ENCODE measurements at places on chromosomes 1 and 21.

DNA sequence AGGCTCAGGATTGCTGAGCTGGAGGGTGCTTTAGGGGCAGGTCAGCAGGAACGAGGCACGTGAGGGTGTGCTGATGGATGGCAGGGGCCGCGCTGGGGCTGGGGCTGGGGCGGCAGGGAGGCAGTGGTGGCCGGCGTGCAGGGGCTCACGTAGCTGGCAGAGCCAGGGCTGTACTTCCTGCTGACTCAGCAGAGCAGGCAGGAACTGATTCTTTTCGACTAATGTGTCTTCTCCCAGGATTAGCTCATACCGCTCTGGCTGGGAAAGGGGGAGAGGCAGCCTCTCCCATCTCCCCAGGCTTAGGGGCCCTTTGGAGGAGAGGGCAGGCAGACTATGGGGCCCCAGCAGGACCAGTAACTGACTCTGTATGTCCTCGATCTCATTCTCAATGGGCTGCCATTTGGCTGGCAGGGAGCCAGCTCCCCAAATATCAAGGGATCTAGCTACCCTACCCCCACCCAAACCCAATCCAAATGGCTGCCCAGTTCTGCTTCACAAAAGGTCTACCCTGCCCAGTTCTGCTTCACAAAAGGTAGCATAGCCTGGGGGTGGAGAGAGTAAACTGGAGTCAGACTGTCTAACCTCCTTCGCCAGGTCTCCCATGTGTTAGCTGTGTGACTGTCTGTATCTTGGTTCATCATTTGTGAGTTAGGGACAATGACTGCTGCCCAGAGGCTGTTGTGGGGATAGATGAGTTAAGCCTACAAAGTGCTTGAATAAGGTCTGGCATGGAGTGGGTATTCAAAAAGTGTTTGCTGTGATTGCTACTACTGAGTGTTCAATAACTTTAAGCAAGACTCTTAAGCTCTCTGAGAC lies 100.1 kb upstream of the SLC2A1 start:
- no peak for DNase-seq

- no peak for DNase-seq
These were observed 4.3 kb downstream of the NTMT2 start for GRCh38 chr1:170150016-170150415.

DNA sequence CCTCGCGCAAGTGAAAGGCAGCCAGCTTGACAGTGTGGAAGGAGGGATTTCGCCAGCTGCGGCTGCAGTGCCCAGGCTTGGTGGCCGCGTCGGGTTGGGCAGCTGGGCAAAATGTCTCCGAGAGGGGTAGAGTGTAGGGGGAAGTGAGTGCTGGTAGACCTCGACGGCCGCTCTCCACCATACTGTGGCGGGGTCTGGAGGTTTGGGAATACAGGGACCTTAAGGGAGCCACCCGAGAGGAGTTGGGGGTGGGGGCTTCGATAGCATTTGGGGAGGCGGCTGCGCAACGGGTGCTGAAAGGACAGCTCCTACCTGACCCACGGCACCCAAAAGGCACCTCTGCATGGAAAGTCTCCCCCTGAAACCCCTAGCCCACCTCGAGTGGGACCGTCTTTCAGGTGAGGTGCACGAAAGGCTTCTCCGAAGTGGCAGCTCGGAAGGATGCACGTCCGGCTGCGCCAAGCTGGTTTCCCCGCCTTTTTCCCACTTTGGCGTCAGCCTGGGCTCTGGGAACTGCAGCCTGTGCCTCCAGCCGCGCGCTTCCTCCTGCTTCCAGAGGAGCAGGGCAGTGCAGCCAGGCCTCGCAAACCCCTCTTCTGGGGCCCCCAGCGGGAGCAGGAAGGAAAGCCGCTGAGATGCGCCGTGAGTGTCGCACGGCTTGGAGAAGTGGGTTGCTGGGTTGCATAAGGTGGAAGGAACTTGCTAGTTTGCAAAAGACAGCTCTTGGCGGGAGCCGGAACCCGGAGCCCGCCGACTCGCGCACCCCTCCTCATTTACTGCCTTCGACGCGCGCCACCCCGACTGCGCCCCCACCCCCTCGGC lies 531 bp upstream of the HMGN2 start:
- DNase-seq = peak; percentile 95

DNA sequence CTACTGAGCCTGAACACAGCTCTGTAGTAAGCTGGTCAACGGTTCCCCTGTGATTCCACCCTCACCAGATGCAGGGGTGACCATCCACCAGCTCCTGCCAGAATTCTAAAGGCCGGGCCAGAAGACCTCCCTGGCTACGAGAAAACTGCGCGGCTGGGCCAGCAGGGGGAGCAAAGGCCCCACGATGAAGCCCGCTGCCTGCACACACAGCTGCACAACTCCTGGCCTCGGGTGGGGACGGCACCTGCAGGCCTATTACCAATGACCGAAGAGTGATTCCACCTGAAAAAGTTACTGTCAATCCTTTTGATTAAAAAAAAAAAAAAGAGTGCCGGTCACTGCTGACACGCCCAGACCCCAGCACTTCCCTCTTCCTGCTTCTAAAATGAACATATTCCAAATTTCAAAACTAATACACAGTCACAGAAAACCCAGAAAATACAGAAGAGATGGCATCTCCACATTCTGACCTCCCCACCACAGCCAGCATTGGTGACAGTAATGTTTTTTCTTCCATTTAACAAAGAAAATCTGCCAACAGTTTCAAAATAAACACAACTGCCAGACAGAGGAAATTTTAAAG lies 49.8 kb upstream of the RIPK4 start:
- DNase-seq = peak; percentile 59

- peak; percentile 85 for DNase-seq
These were observed 765 bp upstream of the VPS45 start for GRCh38 chr1:150066838-150067183.

GRCh38 chr1:84253036-84253435 lies 48.5 kb upstream of the SAMD13 start:
- no peak for DNase-seq

- DNase-seq = no peak
These were observed 6.5 kb upstream of the SEMA4A start for GRCh38 chr1:156146769-156147405.

- no peak for DNase-seq
These were observed 62.4 kb downstream of the HIVEP3 start for GRCh38 chr1:41856151-41856943.

- DNase-seq = no peak
These were observed 194.3 kb upstream of the GREM2 start for GRCh38 chr1:240806200-240806745.

- no peak for DNase-seq
These were observed 11.0 kb upstream of the RGS18 start for GRCh38 chr1:192147221-192147620.

- DNase-seq = peak; percentile 34
These were observed 3.2 kb upstream of the SAMD13 start for GRCh38 chr1:84298328-84298683.

- peak; percentile 63 for DNase-seq
These were observed 16.7 kb upstream of the PRDM15 start for GRCh38 chr21:41895643-41896493.

- no peak for DNase-seq
These were observed 148.7 kb downstream of the HHAT start for GRCh38 chr1:210477328-210477924.

DNA sequence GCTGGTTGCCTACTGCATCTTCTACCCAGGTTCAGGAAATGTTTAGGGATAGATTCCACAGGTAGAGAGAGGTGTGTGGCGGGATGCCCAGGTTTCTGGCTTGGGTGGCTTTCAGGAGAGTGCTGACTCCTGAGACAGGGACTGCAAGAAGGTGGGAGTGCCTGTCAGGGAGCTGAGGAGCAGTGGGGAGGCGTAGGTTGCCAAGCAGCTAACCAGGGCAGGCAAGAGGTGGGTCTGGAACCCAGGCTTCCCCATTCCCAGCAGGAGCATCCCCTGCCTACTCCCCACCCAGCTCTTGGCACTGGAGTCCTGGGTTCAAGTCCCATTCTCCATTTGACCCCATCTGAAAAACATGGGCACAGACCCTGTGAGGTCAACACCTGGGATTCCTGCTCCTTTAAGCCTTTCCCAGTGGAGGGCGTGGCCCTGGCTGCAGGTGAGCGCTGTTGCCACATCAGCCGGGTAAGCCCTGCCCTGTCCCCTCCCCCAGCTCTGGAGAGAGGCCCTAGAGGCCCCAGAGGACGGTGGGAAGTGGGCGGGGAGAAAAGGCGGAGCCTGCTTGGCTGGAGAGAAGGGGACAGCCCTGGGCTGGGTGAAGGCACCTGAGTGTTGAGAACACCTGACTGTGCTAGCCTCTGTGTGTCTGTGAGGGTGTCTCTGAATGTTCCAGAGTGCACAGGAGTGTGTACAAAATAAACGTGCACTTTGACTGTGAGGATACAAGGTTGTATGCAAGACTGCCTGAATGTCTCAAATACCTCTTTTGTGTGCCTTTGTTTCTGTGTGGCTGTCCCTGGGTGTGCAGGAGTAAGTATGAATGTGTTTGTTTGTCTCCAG lies 14.0 kb upstream of the SYNC start:
- DNase-seq = peak; percentile 98

- DNase-seq = no peak
These were observed 200.5 kb downstream of the PCP4 start for GRCh38 chr21:40067751-40068150.

GRCh38 chr1:42328916-42329496 lies 6.0 kb downstream of the FOXJ3 start:
- no peak for DNase-seq

DNA sequence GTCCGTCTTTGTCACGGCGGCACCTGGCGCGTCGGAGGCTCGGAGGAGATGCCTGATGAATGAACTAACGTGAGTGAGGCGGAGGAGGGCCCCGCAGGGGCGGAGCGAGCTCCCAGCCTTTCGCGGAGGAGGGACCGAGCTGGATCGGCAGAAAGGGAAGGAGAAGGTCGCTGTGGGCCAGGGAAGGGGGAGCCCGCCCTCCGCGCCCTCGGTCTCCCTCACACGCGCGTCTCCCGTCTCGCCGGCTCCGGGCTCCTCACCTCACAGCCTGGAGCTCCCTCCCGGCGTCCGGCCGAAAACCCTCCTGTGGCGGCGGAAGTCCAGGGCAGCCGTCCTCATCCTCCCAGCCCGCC lies 519 bp downstream of the ZNF496 start:
- peak; percentile 86 for DNase-seq

- peak; percentile 16 for DNase-seq
These were observed 499.2 kb downstream of the PLPP3 start for GRCh38 chr1:56080123-56080522.

GRCh38 chr1:79124756-79125155 lies 118.2 kb upstream of the ADGRL4 start:
- no peak for DNase-seq

All from mesendoderm (in vitro differentiated cells).